ENCODE measurements at places on chromosomes 1 and 21. TPM values are rescaled to one million over a fixed set of nuclear protein-coding genes. Genes with fewer than 3 reads are reported as not detected.

The ENTREP3 gene
- 11.9 TPM for total RNA-seq

The ZNF695 gene
- 3.0 TPM for total RNA-seq

The PTGER3 gene
- total RNA-seq: 14.9 TPM

The OR2L2 gene
- not detected for total RNA-seq

The ZNF593OS gene
- 0.24 TPM for total RNA-seq

The SYTL1 gene
- total RNA-seq: 0.22 TPM

The NR5A2 gene
- total RNA-seq: 0.03 TPM

The PSRC1 gene
- total RNA-seq: 137 TPM

The S100A7A gene
- not detected for total RNA-seq

The COL16A1 gene
- total RNA-seq: 365 TPM

The ZFYVE9 gene
- total RNA-seq: 11.4 TPM

The CROCC gene
- total RNA-seq: 21.7 TPM

The VAV3 gene
- total RNA-seq: not detected

The CYP4B1 gene
- total RNA-seq: not detected

The HEYL gene
- 12.7 TPM for total RNA-seq

The UBE2U gene
- not detected for total RNA-seq

The C8A gene
- not detected for total RNA-seq

The SKI gene
- 9.6 TPM for total RNA-seq

The SAMD13 gene
- total RNA-seq: not detected

The SEMA6C gene
- total RNA-seq: 0.06 TPM

The GJA9 gene
- total RNA-seq: not detected

The CNKSR1 gene
- total RNA-seq: not detected

The KRTAP10-5 gene
- total RNA-seq: not detected

The FUBP1 gene
- total RNA-seq: 92.5 TPM

The H3-3A gene
- 310 TPM for total RNA-seq

The UMODL1 gene
- total RNA-seq: 0.22 TPM

The FASLG gene
- total RNA-seq: not detected

The AGMAT gene
- total RNA-seq: 0.53 TPM

The C2CD4D gene
- not detected for total RNA-seq

The TP73 gene
- 2.2 TPM for total RNA-seq

The ANXA9 gene
- total RNA-seq: not detected

The PLCH2 gene
- total RNA-seq: not detected

The OR2M3 gene
- not detected for total RNA-seq

The VSIG8 gene
- total RNA-seq: not detected

The AHCYL1 gene
- 44.9 TPM for total RNA-seq

The TRIM67 gene
- 0.61 TPM for total RNA-seq

The FAM110D gene
- not detected for total RNA-seq

The LAD1 gene
- total RNA-seq: not detected

The TBX15 gene
- total RNA-seq: 16.0 TPM

The OR2L13 gene
- not detected for total RNA-seq

The TAS1R1 gene
- not detected for total RNA-seq

The SMG5 gene
- 68.2 TPM for total RNA-seq

The NHLH2 gene
- not detected for total RNA-seq

The GNG4 gene
- total RNA-seq: 4.2 TPM

All from SJSA1 (cell line).